Right lobe of liver (tissue), 6 donors: ENCODE measurements at places on chromosomes 3 and 15. TPM values are rescaled to one million over a fixed set of nuclear protein-coding genes. Genes with fewer than 3 reads are reported as not detected.

ANKRD63 gene
- total RNA-seq: not detected

SLC6A11 gene
- 0.42 TPM for total RNA-seq

ANKUB1 gene
- total RNA-seq: not detected

RTP3 gene
- total RNA-seq: 28.9 TPM

ATG3 gene
- total RNA-seq: 23.3 TPM

CACNA2D3 gene
- total RNA-seq: not detected

ASB14 gene
- not detected for total RNA-seq

LRRC3B gene
- total RNA-seq: not detected

LRRN1 gene
- total RNA-seq: 0.12 TPM

GRCh38 chr3:168073842-168074605, 21.7 kb downstream of the GOLIM4 start:
- no peak for DNase-seq

GRCh38 chr3:97497138-97497537, 267.4 kb upstream of the ARL6 start:
- DNase-seq: no peak

- DNase-seq: no peak
Measured at GRCh38 chr3:186290796-186291195, 71.2 kb downstream of the DGKG start.

DNA sequence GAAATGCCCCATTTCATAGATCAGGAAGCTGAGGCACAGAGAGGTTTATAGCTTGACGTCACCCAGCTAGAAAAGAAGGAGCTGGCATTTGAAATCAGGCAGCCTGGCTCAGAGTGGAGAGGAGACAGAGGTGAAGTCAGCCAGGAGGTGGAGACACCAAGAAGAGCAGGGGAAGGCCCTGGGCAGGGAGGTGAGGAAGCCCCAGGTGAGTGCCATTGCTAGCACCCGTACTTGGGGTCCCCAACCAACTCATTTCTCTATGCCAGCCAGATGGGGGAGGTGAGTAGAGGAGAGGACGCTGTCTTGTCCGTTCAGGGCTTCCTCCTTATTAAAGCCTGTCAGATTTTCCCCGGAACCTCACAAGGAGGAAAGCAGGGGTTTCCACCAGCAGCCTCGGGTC, 149.6 kb upstream of the TLE3 start:
- DNase-seq: no peak

DNA sequence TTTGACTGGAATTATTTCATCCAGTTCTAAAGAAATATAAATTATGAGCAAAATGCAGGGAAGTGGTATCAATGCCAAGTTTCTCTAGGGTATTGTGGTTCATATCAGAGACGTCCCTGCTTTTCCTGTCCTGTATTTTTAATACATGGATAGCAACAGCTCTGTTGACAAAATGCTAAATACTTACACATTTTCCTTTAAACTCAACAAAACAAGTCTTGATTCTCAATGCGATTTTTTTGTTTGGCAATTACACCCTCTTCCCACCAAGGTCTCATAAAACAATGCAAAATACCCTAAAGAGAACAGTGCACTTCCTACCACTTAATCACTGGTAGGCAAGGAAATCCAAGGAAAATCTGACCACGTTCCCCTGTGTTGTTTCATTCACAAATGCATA, 120.0 kb downstream of the DUT start:
- DNase-seq: no peak

DNA sequence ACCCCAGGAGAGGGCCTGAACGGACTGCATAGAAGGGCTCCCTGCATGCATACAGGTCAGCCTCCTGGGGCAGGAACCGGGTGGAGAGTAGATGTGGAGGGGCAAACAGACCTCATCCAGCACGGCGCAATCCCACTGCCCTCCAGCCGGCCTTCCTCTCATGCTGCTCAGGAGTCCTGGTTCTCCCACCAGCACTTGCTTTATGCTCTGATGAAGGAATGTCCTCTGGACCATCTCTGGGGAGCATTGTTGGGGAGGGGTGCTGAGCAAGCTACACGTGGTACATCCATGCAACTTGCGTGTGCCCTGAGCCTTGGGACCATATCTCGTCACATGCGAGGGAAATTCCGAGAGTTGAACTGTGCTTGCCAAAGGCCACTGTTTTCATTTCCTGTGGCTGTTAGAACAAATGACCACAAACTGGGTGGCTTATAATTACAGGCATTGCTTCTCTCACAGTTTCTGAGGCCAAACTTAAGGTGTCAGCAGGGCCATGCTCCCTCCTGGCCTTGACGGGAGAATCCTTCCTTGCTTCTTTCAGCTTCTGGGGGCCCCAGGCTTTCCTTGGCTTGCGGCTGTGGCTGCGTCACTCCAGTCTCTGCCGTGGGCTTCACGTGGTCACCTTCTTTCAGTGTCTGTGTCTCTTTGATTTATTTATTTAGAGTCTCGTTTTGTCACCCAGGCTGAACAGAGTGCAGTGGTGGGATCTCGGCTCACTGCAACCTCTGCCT, 12.2 kb downstream of the SELENOS start:
- no peak for DNase-seq

GRCh38 chr15:46525984-46526725, 891.3 kb downstream of the SQOR start:
- no peak for DNase-seq

- no peak for DNase-seq
Measured at GRCh38 chr15:34588046-34588674, 4.7 kb upstream of the GOLGA8B start.

- DNase-seq: no peak
Measured at GRCh38 chr3:122760453-122761271, 33.0 kb downstream of the HSPBAP1 start.

- DNase-seq: no peak
Measured at GRCh38 chr3:134030379-134031347, 938 bp upstream of the SLCO2A1 start.

DNA sequence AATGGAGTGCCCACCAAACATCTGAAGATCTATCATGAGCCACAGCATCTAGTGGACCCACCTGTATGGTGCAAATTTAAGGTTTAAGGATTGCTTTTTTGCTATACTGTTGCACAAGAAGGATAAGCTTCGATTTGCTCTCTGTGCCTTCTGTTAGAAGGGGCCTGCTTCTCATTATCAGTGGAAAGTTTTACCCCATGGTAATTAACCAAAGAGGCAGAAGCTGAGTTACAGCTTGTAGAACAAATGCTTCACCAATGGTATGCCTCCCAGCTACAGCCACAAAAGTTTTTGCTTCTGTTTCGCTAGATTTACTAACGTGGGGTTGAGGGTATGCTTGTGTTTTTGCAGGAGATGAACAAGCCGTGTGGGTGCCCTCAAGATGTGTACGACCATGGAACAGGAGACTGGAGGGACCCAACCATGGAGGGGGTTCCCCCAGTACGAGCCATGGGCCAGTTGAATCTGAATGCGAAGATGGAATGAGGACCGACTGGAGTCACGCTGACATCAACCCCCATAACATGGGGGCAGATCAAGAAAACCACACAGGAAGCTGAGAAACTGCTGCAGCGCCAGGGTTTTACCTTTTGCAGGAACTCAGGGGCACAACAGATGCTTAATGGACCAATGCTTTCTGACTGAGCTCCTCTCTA, 43.5 kb downstream of the ACAD9 start:
- DNase-seq: no peak

DNA sequence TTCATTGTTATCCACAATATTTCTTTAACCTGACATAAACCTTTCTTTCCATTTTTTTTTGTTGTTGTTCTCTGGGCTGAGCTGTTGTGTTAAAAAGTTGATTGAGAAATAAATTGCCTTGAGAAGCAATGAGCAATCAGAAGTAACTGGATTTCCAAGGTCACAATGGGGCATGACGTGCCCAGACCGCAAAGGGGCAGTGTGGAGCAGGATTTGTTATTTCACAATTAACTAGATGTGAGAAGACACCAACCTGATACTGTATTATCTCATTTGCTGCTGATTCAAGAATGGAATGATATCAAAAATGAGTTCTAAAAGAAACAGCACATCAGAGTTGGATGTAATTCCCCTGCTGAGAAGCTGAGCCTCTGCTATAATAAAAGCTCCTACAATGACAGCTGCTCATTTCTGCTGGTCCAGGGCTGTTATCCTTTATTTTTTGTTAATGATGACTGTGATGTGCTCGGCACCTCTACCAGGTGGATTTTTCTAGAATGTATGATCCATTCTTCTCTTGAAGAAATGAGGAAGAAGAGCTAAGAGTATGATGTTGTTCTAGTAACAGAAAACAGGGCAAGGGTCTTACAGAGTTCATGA, 28.1 kb downstream of the CPNE4 start:
- DNase-seq: peak; percentile 32

GRCh38 chr3:58575971-58576652, 1.1 kb downstream of the FAM107A start:
- no peak for DNase-seq
